Stimulated activated CD4-positive, alpha-beta T cell treated with anti-CD3 and anti-CD28 coated beads, Interleukin-15, amount 100 ng/mL, for 24 hours (primary cell): ENCODE measurements at places on chromosomes 3 and 15.

DNA sequence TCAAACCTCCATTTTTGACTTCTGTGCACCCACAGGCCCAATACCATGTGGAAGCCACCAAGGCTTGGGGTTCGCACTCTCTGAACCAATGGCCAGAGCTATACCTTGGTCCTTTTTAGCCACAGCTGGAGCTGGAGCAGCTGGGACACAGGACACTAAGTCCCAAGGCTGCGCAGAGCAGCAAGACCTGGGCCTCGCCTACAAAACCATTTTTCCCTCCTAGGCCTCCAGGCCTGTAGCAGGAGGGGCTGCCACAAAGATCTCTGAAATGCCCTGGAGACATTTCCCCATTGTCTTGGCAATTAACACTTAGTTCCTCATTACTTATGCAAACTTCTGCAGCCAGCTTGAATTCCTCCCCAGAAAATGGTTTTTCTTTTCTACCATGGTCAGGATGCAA is 81.3 kb downstream of the ZMAT3 start:
- DNase-seq: no peak

DNA sequence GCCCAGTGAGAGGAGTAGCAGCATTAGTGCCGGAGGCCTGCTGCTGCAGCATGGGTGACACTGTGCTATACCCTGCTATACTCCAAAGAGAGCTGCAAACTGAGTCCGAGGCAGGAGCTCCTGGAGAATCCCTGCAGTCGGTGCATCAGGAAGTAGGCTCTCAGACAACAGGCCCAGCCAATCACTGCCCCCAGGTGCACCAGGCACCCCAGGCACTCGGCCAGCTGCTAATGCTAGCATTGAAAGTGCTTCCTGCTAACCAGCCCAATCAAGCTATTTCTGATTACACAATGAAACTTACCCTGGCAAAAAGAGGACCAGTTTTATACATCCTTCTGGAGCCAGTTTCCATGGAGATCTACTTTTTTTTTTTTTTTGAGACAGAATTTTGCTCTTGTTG is 45.6 kb upstream of the IREB2 start:
- no peak for DNase-seq

- DNase-seq: no peak
These were observed 265.5 kb upstream of the TPRG1 start for GRCh38 chr3:188906236-188906635.

DNA sequence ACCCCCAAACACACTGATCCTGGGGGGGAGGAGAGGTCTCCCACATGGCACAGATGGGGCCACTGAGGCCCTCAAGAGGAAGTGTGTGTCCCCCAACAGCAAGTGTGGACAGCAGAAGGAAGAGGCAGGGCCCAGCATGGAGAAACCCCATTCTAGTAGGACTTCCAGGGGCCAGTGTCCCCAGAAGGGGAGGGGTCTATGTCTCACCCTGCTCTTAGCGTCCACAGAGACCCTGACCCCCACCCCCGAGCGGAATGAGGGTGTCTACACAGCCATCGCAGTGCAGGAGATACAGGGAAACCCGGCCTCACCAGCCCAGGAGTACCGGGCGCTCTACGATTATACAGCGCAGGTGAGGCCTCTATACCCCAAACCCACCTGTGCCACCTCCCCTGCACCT is 35.3 kb downstream of the TSPAN3 start:
- no peak for DNase-seq

DNA sequence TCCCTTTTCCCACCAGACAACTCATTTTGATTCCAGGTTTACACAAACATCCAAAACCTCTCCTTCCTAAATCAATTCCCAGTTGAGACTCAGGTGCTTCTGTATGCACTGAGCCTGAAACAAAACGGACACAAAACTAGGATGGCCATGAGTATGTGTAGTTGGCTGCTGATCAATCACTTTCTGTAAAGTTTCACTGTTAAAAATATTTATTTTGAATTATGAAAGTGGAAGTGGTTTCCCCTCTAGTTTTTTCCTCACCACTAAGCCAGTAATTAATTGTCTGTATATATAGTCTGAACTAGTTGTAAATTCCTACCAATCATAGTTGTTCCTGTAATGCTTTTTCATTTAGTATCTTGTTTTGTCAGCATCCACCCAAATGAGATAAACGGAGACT is 51.7 kb upstream of the TSPAN3 start:
- no peak for DNase-seq

DNA sequence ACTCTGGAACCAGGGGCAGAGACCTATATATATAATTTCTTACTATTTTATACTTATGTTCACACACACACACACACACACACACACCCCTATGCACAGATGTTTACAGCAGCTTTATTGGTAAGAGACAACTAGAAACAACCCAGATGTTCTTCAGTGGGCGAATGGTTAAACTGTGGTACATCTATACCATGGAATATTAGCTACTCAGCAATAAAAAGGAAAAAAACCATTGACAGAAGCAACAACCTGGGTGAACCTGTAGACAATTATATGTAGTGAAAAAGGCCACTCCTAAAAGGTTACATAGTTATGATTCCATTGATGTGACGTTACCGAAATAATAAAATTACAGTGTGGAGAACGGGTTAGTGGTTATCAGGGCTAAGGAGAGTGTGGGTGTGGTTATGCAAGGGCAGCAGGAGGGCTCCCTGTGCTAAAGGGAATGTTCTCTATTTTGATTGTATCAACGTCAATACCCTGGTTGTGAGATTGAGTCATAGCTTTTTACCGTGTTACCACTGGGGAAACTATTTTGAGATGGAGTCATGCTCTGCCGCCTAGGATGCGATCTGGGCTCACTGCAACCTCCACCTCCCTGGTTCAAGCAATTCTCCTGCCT is 85.5 kb downstream of the FLNB start:
- no peak for DNase-seq

- no peak for DNase-seq
These were observed 1.1 kb downstream of the MYEF2 start for GRCh38 chr15:48176957-48177356.

GRCh38 chr15:77010312-77010686 is 15.4 kb downstream of the PSTPIP1 start:
- no peak for DNase-seq

DNA sequence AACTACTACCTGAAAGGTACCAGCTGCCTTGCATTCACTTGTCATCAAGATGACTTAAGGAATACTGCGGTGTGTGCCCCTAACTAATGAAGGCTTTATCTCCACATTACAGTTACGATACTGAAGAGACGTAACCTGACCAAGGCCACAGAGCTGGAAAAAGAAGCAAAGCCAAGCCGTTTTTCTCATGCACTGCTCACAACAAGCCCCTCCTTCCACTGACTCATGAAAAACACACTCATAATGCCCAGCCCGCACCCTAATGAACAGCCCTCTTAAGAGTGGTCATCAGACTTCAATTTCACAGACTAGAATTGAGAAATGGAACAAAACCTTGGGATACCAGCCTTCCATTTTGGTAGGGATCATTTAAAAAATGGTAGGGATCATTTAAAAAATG is 11.6 kb downstream of the PSMD6 start:
- peak; percentile 9 for DNase-seq

- DNase-seq: no peak
These were observed 369.8 kb downstream of the TBC1D5 start for GRCh38 chr3:17372362-17373210.

- no peak for DNase-seq
These were observed 160.7 kb downstream of the PDE8A start for GRCh38 chr15:85142312-85142711.

- no peak for DNase-seq
These were observed 438 bp upstream of the SLC49A4 start for GRCh38 chr3:122794483-122794778.

DNA sequence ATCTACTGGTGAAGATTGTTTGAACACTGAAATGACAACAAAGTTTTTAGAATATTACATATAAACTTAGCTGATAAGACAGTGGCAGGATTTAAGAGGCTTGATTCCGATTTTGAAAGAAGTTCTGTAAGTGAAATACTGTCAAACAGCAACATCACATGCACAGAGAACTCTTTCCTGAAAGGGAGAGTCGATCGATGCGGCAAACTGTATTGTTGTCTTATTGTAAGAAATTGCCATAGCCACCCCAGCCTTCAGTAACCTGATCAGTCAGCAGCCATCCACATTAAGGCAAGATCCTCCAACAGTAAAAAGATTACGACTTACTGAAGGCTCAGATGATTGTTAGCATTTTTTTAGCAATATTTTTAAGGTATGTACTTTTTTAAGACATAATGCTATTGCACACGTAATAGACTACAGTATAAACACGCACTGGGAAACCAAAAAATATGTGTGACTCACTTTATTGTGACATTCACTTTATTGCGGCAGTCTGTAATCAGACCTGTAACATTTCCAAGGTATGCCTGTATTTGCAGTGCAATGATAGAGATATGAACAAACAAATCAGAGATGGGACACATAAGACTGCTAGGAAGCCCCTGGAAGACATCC is 225.6 kb upstream of the UBE2E1 start:
- no peak for DNase-seq

- DNase-seq: no peak
These were observed 18.1 kb upstream of the VWA5B2 start for GRCh38 chr3:184211297-184211696.

DNA sequence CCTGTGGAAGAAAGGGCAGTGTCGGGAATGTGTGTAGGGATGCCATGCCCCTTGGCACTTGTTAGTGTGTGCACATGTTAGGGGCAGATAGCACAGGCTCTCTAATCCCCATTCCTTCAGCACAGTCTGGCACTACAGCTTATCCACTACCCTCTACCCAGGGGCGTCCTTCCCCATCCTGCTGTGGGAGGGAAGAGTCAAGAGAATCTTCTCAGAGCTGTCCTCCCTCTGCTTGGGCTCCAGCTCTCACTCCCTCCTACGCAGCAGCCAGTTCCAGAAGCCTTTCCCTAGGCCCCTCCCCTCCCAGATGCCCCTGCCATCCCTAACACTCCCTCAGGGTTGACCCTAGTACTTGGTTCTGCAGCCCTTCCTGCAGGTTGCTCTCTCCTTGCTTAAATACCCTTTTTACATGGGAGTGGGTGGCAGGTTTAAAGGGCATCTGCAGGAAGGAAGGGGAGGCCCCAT is 815 bp upstream of the GRM2 start:
- no peak for DNase-seq

DNA sequence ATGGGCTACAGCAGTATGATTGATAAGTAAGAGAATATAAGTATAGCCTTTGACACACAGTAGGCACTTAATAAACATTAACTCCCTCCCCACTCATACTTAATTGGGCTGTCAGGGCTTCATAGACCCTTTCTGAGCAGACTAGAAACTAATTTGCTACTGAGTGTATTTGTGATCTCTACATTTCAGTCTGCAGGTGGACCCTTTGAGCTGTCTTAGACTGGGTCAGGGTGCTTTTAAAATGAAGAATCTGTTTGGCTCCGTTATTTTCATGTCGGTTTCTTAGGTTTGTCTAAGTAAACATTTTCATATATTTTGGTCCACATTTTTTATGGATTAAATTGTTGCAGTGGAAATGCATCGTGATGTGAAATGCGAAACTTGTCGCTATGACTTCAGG is 50.3 kb upstream of the SELENOK start:
- DNase-seq: no peak

GRCh38 chr3:11391174-11391879 is 119.1 kb downstream of the ATG7 start:
- no peak for DNase-seq

DNA sequence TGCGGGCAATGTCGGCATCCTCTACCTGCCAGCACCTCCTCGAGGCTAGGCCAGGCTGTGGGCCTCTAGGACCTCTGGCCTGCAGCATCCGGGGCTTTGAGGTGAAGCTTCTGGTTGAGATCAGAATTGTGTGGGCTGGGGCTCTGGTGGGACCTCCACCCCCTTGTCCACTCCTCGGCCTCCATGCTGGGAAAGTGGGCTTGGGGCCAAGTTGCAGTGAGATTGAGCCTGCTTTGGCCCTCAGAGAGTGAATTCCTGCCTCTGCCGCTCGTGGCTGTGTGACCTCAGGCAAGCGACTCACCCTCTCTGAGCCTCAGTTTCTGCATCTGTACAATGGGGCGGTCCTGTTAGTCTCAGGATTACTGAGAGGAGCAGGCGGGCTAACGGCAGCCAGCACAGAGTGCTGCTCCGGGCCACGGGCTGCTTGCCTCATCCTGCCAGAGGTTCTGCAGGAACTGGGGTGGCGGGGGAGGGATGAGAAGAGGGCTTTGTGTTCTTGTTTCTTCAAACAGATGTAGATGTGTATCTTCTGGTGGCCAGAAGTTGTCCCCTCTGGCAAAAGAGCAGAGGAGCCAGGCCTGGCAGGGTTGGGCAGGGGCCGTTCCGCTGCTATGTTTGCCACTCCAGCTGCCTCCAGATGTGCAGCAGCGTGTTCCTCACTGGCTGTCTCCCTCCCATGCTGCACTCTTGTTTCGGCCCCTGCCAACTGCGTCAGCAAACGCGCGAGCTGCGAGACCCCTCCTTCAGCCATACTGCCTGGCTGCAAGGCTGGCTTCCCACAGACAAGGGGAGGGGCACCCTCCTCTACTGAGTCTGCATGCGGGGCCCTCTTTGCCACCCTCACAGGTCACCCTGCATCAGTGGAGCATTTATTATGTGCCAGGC is 33.7 kb downstream of the FBLN2 start:
- no peak for DNase-seq

DNA sequence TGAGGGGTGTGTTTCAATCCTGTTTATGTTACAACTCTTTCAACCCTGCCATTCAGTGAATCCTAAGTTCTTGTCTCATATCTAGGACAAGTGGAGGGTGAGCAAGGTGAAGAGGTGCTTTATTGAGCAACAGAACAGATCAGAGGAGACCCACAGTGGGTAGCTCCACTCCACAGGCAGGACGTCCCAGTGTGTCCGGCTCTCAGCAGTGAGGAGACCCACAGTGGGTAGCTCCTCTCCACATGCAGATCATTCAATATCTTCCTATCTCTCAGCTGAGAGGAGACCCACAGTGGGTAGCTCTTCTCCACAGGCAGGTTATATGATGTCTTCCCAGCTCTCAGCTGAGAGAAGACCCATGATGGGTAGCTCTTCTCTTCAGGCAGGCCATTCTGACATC is 556.7 kb downstream of the SI start:
- no peak for DNase-seq

- no peak for DNase-seq
These were observed 123.0 kb downstream of the FAM43A start for GRCh38 chr3:194808640-194809097.
